ENCODE measurements at places on chromosomes 5 and 9.

DNA sequence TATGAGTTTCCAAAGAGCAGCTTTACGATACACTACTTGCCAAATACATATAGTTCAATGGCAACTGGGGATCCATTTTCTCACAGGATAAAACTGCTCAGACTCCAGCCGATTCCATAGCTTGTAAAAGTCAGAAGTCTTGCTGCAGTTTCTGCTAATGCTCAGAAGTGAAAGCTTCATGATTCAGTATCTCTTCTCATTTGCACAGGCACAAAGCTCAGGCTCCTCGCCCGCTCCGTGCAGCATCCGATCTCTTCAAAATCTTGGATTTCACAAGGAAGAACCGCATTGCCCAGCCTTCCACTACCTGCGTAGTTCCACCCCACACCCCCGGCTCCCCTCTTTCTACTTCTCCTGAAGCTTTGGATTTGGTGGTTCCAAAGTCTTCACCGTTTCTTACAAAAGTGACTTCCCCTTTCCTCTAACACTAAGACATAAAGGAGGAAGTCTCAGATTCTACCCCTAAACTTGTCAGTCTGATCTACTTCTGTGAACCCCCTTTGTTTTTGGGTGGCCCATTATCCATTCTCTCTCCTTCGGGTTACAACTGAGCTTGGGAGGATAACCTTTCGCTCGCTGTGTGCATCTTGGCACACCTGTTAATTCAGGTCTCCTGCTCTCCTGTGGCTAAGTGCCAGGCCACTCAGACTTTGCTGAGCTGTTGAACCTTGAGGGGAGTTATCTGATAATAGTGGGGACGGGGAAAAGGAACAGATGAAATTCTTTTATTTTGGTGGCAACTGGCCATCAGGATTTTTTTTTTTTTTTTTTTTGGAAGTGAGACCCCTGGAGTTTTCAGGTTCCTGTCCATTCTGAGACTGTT lies 194.1 kb downstream of the GNA14 start:
- DNase-seq: no peak

- no peak for DNase-seq
Measured at GRCh38 chr5:132868754-132869153, 2.3 kb downstream of the UQCRQ start.

- DNase-seq: no peak
Measured at GRCh38 chr5:62920856-62921255, 342.2 kb downstream of the LRRC70 start.

DNA sequence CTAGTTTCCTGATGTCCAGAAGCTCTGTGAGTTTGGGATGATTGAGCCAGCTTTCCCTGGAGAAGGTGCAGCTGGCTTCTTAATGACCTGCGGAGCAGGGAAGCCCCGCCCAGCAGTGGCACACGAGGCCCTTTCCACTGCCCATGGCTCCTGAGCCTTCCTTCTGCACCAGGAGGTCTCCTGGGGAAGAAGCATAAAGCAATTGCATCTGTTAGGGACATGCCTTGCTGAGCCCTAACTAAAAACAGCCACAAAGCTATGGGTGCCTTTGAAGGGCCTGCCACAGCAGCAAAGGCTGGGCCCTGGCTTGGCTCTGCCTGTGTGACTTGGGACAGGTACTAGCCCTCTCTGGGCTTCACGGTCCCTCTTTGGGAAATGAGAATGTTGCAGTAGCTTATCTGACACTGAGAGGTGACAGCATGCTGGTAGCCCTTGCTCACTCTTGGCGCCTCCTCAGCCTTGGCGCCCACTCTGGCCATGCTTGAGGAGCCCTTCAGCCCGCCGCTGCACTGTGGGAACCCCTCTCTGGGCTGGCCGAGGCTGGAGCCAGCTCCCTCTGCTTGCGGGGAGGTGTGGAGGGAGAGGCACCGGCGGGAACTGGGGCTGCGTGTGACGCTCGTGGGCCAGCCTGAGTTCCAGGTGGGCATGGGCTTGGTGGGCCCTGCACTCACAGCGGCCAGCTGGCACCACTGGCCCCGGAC lies 218.4 kb downstream of the FSTL4 start:
- DNase-seq: no peak

DNA sequence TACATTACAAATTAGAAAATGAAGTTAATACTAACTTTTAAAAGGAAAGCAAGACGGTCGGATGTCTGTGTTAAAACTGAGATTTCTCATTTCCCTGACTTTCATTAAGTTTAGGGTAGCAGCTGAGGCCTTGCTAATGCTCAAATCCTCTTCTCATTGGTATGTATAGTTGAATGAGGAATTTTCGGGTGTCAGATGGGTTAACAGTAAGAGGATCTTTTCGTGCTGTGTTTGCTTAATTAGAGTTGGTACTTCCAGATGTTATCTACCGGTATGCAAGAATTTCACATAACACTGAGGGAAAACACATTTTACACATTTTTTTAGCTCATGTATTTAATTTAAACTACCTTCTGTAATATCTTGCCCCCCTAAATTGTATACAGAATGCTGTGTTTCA lies 168.2 kb upstream of the CTNND2 start:
- no peak for DNase-seq

DNA sequence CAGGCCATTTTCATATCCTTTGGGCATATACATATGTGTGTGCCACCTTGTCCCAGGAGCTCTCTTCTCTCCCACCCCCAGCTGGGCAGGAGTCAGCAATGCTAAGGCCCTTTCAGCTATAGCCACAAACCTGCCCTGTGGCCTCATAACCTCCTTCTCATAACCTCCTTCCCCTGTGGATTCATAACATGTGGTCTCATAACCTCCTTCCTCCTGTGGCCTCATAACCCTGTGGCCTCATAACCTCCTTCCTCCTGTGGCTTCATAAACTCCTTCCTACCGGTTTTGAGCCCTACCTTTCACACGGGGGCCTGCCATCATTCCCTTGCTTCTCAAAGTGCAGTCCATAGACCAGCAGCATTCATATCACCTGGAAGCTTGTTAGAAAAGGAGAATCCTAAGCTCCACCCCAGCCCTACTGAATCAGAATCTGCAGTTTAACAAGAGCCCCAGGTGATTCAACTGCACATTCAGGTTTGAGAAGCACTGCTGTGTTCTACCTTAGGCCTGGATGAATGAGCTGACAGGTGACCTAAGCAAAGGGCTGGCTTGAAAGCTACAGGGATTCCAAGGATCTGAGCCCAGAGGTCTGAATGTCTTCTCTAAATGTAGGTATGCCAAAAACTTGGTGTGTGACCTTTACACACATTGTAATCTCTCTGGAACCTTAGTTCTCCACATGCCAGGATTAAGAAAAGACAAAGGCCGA lies 41.9 kb upstream of the PLPP6 start:
- DNase-seq: no peak

GRCh38 chr9:121345070-121345469 lies 25.0 kb downstream of the STOM start:
- no peak for DNase-seq
